ENCODE measurements at places on chromosomes 7 and 10.
A peak's percentile ranks its signal among the peaks of the same experiment; 100 is the strongest.

DNA sequence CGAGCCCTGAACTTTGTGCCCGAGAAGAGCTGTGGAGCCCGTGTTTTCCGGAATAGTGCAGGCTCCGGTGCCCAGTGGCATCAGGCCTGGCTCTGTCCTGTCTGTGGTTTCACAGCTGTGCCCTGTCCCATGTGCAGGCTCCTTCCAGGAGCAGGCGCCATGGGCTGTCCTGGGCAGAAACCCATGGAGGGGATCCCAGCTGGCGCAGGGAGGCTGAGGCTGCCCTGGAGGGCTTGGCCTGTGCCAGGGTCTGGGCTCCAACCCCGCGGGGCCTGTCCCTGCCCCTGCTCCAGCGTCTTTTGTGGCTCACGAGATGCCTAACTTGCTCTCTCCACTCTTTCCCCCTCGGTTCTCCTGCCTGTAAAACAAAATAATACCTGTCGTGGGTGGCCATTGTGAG, 23.3 kb upstream of the CRHR2 start:
- no peak for DNase-seq

DNA sequence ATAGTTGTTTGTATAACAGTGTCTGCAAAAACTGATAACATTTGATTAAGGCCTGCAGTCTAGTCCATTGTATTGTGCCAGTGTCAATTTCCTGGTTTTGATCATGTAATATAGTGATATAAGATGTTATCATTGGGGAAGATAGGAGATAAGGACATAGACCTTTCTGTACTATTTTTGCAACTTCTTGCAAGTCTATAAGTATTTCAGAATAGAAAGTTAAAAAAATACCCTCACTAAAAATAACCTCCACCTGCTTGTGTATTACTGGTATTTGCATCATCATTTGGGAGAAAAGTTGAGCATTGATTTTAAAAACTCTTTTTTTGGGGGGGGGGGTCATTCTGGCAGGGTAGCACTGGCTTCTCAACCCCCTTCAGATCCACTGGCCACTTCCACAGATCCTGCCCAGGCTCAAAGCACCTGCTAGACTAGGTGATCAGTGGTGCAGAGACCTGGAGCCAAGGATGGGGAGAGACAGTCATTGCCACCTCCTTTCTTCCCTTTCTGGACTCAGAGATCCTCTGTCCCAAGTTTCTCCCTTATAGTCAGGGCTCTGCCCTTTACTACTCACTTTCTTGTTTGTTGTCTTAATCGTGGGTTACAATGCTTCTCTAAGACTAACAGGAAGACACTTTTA, 103.0 kb downstream of the RBM20 start:
- no peak for DNase-seq

GRCh38 chr7:135246191-135246825, 12.7 kb downstream of the STRA8 start:
- no peak for DNase-seq

GRCh38 chr7:102317231-102318059, 30.8 kb downstream of the SH2B2 start:
- no peak for DNase-seq

DNA sequence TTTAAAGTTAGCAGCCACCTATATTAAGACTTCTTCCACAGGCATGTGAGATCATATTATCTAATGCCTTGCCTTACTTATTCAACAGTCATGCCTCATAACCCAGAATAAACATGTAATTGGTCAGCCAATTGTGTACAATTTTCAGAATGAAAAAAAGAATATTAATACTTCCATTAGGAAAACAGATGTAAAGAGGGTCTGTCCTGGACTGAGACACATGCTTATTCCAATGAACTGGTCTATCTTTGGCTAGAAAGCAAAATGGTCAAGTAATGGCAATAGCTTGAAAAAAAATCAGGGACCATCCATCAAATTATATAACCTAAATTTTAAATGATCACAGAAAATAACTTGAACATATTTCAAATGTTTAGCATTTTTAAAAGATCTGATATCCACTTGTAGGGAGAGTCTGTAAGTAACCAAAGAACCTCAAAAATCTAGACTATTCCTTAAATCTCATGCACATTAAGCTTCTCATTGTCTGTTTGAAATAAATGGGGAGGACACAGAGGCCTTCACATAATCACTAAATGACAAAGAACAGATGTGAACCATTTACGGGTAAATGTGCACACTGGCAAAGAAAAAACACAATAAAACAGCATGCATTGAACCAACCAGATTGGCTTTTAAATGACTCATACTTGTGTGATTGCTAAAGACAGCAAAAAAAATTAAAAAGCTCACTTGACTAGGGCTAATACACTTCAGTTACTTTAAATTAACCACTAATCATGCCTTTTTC, 568.8 kb upstream of the PCDH15 start:
- peak; percentile 9 for DNase-seq
